ENCODE measurements at places on chromosomes 7 and 10.
A peak's percentile ranks its signal among the peaks of the same experiment; 100 is the strongest.

GRCh38 chr7:80949449-80949848, 30.6 kb upstream of the SEMA3C start:
- no peak for DNase-seq

DNA sequence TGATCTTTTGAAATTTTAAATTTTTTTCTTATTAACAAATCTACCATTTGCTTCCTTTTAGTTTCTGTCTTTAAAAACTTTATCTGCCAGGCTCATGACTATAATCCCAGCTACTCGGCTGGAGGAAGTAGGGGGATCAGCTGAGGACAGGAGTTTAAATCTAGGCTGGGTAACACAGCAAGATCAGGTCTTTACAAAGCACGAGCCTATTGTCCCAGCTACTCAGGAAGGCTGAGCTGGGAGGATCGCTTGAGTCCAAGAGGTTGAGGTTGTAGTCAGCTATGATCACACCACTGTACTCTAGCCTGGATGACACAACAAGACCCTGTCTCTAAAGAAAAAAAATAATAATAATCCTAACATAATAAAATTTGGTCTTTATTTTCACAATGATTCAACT, 17.5 kb downstream of the DPY19L1 start:
- DNase-seq = no peak

- no peak for DNase-seq
Measured at GRCh38 chr7:41030673-41031072, 672.2 kb downstream of the INHBA start.

DNA sequence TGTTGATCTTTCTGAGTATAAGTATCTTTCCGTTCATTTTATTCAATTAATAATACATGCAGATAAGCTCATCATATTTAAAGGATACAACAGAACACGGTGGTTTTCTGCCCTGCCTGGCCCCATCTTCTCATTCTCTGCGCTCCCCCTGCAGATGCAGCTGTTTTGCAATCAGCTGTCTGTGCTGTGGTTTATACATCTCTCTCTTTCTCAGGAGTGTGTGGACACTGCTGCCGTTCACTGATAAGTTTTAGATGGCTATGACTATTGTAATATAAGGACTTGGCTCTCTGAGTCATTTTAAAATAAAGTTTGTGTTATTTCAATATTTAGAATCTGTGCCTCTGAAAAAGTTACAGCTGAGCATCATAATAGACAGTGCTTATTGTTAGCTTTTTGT, 54.5 kb downstream of the CUL1 start:
- no peak for DNase-seq

- DNase-seq = peak; percentile 14
Measured at GRCh38 chr7:91080351-91080750, 183.9 kb upstream of the FZD1 start.

- DNase-seq = no peak
Measured at GRCh38 chr7:27213433-27214238, 13.7 kb upstream of the HOXA13 start.

DNA sequence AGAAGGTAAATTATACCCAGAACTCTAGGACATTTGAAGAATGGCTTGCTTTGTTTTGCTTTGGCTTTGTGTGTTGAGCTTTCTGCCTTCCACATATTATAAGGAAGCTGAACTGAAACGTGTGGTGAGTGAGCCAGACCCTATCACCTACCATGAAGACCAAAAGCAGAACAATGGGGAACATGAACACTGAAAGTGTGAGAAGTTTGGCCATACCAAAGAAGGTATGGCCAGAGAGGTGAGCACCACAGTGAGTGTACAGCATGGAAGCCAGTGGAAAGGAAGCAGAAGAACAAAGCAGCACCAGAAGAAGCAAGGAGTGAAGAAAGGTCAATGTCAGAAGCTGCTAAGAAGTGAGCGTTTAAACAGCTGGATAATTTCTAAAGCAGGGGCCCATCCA, 59.7 kb upstream of the CCDC71L start:
- no peak for DNase-seq

DNA sequence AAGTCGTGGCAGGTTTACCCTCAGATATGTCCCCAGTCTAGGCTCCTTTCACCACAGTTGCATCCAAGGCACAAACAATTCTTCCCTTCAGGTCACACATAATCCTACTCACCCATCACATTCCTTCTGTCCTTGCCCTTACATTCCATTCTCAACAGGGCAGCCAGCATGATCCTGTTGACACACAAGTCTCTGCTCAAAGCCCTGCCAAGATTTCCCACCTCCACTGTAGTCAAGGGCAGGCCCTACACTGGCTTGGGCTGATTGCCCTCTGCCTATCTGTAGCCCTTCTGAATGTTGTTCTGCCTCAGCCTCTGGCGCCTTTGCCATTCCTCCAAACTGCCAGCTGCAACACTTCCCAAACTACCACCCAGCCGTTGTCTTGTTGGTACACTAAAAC, 187.9 kb upstream of the AKR1E2 start:
- no peak for DNase-seq

- DNase-seq = no peak
Measured at GRCh38 chr7:157463245-157463644, 126.4 kb downstream of the DNAJB6 start.

DNA sequence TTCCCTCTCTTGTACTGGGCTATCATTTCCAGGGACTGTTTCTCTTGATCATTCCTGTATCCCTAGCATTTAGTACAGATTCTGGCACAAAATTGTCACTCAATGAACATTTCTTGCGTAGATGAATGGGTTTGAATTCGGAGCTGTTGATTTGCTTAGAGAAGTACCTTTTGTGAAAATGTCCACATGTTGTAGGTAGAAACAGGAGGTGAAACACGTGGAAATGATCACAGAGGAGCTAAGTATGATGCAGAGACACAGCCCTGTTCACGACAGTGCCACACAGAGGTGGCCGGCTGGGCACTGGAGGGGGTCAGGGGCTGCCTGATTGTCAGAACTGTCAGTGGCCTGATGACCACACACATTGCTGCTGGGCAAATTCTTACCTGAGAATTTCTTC, 196.1 kb upstream of the PRKCQ start:
- no peak for DNase-seq

DNA sequence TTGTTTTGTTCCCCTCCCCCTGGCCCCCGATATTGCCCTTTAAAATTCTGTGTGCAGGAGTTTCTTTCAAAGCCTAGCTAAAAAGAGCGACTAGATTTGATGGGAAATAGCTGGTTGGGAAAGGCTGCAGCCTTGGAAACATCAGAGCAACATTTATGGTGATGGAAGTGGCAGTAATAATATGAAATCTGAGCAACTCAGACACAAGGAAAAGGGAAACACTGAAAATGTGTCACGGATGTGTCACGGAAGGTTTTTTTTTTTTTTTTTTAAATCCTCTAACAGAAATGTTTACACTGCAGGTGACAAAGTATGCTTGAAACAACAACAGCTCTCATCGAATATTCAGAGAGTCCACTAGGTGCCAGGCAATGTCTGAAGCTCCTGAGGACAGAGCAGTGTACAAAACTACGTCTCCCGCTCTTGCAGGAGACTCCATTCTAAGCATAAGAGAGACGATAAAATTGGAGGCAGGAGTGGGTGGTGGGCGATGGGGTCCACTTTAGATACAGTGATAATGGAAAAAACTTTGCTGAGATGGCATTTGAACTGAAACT, 143.0 kb downstream of the RSU1 start:
- DNase-seq = no peak

GRCh38 chr10:59382831-59383295, 20.5 kb upstream of the FAM13C start:
- DNase-seq = no peak

- no peak for DNase-seq
Measured at GRCh38 chr7:7249814-7250213, 67.5 kb downstream of the C1GALT1 start.

- DNase-seq = no peak
Measured at GRCh38 chr7:157615101-157615817, 278.5 kb downstream of the DNAJB6 start.

DNA sequence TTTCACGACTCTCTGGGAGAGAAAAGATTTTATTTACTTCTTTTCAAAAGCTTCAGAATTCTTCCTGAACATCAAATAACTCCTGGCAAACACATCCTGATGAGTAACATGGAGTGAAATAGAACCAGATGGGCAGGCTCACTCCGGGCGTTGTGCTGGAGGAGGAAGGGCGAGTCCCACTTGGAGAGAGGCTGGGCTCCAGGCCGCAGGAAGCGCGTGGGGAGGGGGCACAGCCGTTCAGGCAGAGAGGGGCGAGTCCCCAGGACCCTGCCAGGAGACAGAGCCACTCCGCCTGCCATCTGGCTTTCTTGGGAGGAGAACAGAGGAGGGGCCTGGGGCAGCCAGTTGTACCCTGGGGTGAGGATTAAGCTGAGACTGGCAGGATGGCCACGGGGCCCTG, 265.9 kb upstream of the ZMIZ1 start:
- DNase-seq = no peak

- DNase-seq = no peak
Measured at GRCh38 chr7:19575909-19576557, 132.8 kb downstream of the POLR1F start.

- no peak for DNase-seq
Measured at GRCh38 chr10:101311185-101312066, 42.5 kb upstream of the BTRC start.

DNA sequence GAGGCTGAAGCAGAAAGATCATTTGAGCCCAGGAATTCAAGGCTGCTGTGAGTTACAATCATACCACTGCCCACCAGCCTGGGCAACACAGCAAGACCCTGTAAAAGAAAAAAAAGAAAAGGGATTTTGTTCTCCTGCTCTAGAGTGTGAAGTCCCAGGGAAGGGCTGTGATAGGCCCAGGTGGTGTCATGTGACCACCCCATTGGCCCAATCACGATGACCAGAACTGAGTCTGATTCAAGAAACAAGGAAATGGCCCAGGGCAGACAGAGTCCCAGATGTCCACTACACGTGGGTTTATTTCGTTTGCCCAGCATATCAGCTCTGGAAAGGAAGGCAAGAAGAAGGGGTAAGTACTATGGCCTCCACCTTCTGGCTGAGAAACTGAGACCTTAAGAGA, 81.3 kb upstream of the CUX1 start:
- no peak for DNase-seq

- no peak for DNase-seq
Measured at GRCh38 chr10:100148353-100149211, 37.2 kb downstream of the ERLIN1 start.

- no peak for DNase-seq
Measured at GRCh38 chr10:99731306-99732032, 458 bp downstream of the COX15 start.

DNA sequence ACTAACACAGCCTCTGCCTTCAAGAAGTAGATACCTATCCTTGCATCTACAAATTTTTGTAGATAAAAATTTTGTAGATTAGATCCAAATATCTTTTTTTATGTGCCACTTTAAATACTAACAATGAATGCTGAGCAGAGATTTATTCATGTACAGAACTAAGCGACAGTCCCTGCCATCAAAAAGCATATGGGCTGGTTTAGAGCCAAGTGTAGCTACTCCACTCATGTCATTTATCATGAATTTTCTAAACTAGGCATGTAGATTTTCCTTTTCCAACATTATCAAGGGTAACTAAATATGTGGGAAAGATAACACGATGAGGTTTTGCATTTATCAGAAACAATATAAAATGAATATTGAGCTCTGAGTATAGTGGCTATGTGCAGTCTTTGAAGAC, 857.5 kb downstream of the XPNPEP1 start:
- no peak for DNase-seq

GRCh38 chr7:80047856-80048459, 86.7 kb upstream of the GNAI1 start:
- DNase-seq = peak; percentile 32

- no peak for DNase-seq
Measured at GRCh38 chr7:94933256-94933990, 26.0 kb downstream of the PPP1R9A start.

- DNase-seq = peak; percentile 94
Measured at GRCh38 chr7:36945612-36946400, 221.5 kb upstream of the AOAH start.

GRCh38 chr10:23493711-23494110, 54.8 kb downstream of the OTUD1 start:
- no peak for DNase-seq

DNA sequence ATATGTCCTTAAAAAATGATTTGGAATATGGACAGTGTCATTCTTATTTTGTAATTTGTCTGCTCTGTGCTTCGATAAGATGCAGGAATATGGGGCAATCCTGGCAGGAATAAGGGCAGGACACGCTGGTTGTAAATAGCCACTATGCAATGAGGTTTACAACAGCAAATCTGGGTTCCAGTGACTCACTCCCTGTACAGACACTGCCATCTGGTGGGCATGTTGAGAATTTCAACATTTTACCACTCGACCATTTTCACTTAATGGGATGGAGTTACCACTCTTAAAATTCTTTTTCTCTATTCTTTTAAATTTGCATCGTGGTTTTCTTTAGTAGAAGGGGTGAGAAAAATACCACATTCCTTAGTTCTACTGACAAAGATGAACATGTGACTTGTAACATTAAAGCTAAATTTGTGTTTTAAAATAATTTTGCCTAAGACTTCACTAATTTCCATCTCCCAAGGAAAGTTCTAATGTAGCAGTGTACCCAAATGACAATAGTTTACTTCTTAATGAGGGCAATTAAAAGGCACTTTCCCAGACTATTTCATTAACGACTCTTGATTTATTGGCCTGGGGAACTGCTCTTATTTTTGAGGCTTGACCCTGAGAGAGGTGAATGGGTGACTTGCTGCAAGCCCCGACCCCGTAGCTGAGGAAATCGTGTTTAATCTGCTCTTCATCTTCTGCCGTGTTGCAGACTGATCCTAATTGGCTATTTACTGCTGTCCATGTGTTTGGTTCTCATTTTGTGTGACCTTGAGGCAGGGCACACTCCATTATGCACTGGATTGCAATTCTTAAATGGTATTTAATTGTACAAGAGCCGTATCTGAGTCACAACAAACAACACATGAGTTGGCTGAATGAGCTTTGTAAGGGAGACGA, 173.6 kb upstream of the IMMP2L start:
- DNase-seq = peak; percentile 74

DNA sequence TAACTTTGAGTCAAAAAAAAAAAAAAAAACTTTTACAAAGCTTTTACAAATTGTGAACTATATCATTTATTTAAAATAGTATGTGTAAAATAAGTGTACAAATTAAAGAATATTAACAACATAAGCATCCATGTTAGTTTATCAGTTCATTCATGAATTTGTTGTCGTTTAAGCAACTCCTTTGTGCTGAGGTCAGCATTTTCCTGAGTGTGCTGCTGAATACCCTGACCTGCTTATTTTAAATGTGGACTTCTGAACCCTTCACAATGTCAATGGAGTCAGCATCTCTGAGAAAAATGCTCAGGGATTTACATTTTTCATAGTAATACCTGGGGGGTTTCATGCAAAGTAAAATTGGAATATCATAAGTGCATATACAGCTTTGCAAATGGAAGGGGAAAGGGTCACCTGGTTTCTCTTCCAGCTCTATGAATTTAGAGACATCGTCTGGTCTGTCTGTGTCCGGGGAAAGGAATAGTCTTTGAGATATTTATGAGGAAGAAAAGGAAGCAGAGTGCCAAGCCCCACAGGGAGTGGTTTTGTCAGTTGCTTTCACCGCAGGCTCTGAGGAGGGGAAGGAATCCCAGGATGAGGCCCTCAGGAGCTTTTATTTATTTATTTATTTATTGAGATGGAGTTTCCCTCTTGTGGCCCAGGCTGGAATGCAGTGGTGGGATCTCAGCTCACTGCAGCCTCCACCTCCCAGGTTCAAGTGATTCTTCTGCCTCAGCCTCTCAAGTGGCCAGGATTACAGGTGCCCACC, 125.5 kb upstream of the SVIL start:
- DNase-seq = no peak

All from NCI-H526 treated with DMSO at 0.1 percent for 48 hours (cell line).